ENCODE measurements at places on chromosomes 2 and 18. TPM values are rescaled to one million over a fixed set of nuclear protein-coding genes. Genes with fewer than 3 reads are reported as not detected.

The AQP12A gene
- total RNA-seq, result not detected

GRCh38 chr2:127389778-127390435 is 2.1 kb upstream of the MAP3K2 start:
- DNase-seq, result no peak

The LDLRAD4 gene
- total RNA-seq, result 9.9 TPM

GRCh38 chr2:28647682-28648081 is 103.9 kb upstream of the PPP1CB start:
- no peak for DNase-seq

The ARHGAP25 gene
- total RNA-seq, result 4.8 TPM

The VRK2 gene
- 17.1 TPM for total RNA-seq

DNA sequence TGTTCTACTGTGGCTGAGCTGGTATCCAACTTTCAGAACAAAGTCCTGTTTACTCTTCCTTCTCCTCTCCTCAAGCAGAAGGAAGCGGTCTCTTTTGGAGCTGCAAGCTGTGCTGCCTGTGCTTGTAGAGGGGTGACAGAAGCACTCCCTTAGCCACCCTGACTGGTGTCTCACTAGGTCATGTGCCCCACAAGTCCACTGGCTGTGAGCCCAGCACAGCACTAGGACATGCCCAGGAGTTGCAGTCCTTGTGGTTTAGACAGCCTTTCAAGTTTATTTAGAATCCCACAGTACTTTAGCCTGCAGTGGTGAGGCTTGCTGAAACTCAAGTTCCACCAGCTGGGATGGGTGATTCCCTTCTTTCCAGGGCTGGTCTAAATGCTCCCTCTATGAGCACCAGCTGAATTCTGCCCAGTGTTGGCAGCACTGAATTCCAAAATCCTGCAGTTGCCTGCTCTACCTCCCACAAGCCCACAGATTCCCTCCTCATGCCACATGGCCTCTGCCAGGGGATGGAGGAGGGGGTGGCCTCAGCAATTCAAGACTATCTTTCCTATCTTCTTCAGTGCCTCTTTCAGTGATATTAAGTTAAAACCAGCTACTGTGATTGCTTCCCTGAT is 61.2 kb downstream of the CCDC85A start:
- no peak for DNase-seq

- no peak for DNase-seq
These were observed 23.2 kb downstream of the RND3 start for GRCh38 chr2:150464270-150464669.

- DNase-seq, result no peak
These were observed 21.2 kb upstream of the PMAIP1 start for GRCh38 chr18:59878644-59879043.

GRCh38 chr2:154489266-154489858 is 209.1 kb upstream of the KCNJ3 start:
- DNase-seq, result no peak

DNA sequence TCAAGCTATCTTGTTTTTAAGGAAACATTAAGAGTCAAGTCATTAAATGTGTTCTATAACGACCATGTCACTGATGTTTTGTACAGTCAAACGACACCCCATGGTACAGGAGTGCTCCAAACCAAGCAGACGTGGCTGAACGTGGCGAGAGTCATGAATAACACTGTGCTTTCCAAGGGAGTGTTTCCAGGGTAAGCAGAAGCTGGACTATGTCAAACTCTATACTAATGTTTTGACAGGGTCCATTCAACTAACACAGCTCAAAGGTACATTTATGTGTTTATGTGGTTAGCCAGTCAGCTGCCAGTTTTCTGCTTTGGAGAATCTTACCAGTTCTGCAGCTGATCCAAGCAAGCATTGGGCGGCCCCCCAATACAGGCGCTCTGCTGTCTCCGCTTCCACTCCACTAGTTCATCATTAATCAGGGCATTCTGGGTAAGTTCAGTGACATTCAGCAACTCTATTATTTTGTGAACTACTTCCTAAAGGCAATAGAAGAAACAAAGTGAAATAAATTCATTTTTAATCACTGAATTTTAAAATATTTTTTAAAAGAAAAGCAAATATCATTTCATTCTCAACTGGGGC is 16.4 kb downstream of the STAT1 start:
- DNase-seq, result no peak

Data from psoas muscle (tissue), 8 donors.